ENCODE measurements at places on chromosomes 11 and 22.
A peak's percentile ranks its signal among the peaks of the same experiment; 100 is the strongest.

DNA sequence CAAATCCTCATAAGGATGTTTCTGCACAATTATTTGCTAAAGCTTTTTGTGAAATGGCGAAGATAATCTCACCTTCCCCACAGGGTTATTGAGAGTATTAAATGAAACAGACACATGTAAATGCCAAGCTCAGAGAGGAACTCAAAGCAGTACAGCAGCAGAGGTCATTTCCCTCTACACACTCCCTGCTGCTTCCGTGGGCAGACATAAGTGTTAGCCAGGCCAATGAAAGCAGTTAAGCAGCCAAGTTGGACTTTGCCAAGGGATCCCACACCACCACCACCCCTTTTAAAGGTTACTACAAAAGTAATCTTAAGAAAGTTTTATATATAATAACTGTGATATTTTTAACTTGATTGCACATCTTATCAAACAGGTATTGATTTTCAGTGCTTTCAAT is 4.0 kb upstream of the FAM111A start:
- DNase-seq = no peak

- DNase-seq = peak; percentile 55
Observed at GRCh38 chr11:66371627-66372415, at the start of gene SLC29A2. Gene SLC29A2, minus strand, starts transcription at chr11:66371760. Its CDS starts 169 bp downstream, at chr11:66371591.

DNA sequence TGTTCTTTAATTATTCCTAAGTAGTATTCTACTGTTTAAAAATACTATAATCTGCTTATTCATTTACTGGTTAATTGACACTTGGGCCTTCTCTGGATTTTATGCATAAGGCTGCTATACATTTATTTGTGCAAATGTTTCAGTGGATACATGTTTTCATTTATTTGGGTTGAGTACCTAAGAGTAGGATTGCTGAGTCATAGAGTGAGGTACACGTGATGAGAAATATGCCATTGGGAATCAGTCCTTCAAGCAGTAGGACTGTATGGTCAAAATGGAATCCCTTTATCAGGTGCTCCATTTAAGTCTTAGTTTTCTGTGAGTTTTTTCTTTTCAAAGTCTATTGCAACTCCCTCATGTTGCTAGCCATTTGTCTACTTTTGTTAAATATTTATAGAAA is 275.2 kb upstream of the SORL1-AS1 start:
- no peak for DNase-seq

DNA sequence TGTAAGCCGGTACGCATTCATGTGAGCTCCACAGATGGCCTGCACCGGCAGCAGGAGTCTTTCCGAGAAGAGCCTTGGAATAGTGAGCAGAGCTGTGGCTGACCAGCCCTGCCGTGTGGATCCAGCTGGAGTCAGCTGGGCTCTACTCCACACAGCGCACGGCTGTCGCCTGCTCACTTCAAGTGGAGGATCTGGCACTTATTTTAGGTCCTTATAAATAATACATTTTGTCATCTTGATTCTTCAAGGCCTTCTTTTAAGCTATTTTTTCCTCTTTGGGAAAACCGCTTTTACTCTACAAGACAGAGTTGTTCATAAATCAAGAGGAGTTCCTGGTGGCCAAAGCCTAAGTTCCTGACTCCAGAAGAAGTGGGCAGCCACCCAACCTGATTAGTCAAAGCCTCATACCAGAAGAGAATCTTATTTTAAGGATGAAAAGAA is 93.8 kb downstream of the KCNC1 start:
- DNase-seq = no peak

DNA sequence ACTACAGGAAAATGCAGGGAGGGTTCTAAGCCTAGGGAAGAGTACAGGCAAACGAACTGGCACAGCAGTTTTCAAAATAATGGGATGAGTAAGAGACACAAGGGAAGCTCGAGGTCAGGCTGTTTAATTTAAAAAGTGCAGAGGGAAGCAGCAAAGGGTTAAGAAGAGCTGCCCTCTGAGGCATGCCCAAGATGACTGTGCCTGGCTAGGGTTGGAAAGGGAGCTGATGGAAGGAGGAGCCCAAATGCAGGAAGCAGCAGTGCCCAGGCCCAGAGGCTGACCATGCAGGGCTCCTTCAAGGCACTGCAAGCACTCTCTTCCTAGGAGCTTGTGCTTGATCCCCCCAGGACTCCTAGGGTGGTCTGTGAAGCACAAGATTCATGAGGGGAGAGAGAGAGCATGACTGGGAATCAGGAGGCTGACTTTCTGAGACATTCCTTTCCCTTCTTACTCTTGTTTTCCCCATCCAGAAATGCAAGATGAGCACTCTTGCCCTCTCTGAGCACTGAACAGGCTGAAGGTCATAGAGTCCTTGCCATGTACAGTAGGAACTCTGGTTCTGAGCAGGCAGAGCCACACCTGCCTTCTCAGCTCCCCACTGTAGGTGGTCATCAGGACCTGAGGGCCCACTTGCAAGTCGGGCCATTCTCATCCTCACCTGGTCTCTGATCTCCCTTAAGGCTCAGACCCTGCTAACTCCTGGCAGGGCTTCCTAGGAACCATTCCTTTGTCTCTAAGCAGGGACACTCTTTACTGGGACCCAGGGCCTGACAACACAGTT is 46.7 kb upstream of the DRD2 start:
- DNase-seq = no peak

DNA sequence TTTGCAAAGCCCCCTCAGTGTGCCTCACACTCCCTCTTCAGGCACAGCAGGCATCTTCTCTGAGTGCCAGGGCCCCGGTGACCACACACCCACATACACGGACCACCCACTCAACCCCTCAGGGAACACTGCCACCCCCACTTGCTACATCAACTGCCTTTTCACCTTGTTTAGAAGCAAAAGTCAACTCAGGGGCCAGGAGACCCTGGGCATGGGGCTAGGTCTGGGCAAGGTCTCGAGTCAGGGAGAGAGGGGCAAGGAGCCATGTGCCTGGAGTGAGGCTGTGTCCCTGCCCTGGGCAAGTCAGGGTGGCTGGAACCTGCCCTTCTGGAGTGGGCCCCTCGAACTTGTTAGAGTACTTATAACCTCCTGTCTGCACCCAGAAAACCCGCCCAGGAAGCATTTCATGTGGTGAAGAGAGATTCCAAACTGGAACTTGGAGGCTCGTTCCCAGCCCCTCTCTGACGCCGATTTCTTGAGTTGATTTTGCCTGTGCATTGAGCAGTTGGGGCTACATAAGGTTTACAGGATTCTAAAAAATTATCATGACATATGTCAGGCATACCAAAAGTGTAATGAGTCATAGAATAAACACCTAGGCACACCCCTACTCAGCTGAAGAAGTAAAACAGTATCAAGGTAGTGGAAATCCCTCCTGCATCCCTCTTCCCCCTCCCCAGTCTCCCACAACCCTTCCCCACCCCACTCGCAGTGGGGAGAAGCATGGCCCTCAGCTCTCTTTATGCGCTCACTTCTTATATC is 74.3 kb downstream of the MYEOV start:
- no peak for DNase-seq

DNA sequence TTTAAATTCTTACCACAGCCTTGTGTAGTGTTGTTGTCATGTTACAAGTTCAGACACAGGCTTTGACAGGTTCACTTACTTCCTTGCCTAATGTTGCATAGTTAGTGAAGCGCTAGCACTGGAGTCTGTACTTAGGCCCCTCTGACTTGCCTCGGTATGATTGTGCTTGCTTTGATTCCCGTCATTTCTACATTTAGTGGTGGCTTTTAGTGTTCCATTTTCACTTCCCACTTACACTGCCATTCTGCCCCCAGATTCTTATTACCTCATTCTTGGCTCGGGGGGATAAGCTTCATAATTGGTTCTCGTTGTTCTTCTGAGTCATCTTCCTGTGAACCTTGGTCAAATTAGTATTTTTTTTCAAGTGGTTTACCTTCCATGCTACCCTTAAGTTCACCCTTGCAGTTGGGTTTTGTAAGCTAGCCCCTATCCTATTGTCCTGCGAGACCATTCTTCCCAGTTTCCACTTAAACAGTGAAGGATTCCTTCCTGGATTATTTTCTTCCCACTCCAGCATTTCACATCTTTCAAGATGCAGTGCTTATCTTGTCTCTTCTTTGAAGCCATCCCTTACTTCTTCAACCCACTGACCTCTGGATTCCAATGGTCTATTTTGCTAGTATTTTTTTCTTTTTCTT is 68.7 kb downstream of the DDX10 start:
- no peak for DNase-seq

GRCh38 chr22:23922921-23923320 is 28.7 kb downstream of the MIF start:
- DNase-seq = no peak

DNA sequence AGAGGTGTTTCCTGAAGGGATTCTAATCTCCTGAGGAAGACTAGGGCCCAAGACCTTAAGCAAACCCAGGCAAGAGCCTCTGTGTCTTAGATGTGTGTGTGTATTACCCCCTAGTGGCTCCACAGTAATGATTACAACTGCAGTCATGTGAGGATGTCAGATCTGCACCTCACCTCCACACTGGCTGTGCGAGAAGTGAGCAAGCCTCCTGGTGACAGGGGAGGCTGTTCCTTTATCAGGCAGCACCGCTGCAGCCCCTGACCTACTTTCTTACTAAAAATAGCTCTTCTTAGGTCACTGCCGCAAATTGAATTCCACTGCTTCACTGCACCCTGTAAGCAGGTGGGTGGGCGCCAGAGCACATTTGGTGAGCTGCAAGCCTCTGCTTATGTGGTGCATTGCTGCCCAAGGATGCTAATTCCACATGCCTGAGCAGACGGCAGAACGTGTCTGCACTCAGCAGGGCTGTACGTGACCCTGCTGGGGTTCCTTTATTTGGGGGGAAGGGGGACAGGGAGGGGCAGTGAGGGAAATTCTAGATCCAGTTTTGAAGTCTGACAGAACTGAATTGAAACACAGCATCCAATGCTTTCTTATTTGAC is 112.4 kb downstream of the KCNC1 start:
- DNase-seq = no peak

DNA sequence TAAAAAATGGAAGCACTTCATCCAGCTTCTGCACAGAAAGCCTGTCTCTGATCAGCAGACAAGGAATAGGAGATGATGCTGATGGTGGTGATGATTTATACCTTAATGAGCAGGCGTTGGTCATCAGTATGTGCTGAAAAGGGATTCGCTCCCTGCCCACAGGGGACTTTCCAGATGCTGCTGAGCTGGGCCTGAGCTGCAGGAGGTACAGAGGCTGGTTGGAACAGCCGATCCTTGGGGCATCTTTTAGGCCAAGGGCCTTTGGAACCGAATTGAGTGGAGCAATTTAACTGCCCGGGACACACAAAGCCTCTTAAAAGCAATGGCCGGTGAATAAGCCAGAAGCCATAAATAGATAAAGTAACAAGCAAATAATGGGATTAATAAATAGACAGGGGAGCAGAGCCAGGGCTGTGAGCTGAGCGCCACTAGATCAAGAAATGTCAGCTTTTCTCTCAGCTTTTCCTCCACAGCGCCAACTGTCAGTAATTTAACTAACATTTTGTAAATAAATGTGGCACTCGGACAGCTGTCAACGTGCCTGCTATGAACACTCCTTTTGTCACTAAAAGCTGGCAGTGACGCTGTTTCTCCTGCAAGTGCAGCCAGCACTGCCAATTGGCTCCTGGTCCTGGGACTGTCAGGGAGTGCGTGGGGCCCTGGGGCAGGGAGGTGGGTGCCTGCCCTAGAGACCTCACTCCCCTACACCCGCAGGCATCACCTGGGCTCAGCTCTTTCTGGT is 562.3 kb downstream of the NTM start:
- DNase-seq = no peak

GRCh38 chr22:43506487-43506886 is 94.7 kb downstream of the MPPED1 start:
- no peak for DNase-seq

GRCh38 chr11:4748438-4748837 is 21.3 kb downstream of the OR51F1 start:
- DNase-seq = no peak

DNA sequence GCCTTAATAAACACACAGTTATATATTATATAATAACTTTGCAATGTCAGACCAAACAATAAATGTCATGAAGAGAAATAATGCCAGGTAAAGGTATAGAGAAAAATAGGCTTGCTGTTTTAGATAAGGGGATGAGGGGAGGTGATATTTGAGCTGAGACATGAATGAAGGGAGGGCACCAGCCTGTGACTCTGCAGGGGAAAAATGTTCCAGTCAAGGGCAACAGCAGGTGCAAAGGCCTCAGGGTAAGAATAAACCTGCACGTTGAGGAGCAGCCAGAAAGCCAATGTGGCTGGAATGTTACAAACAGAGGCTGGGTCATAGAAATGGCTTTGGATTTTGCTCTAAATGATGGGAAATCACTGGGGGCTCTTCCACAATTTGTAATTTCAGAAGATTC is 519.6 kb downstream of the SOX6 start:
- DNase-seq = no peak

DNA sequence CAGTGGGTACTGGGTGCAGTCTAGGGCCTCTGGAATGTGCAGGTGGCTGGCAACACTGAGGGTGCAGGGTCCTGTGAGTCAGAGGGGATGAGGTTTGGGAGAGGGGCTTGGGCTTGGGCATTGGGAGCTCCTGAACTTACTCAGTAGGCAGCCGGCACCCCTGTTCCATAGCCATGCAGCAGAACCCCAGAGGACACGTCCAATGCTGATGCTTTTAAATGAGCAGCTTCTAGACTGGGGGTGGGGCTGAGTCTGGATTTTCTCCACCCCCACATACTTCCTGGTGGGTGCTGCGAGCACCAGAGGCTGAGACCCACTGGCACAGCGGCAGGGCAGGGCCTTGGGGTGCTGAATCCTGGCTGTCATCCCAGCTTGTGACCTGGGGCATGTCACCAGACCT is 71.4 kb downstream of the ARHGAP8 start:
- no peak for DNase-seq

DNA sequence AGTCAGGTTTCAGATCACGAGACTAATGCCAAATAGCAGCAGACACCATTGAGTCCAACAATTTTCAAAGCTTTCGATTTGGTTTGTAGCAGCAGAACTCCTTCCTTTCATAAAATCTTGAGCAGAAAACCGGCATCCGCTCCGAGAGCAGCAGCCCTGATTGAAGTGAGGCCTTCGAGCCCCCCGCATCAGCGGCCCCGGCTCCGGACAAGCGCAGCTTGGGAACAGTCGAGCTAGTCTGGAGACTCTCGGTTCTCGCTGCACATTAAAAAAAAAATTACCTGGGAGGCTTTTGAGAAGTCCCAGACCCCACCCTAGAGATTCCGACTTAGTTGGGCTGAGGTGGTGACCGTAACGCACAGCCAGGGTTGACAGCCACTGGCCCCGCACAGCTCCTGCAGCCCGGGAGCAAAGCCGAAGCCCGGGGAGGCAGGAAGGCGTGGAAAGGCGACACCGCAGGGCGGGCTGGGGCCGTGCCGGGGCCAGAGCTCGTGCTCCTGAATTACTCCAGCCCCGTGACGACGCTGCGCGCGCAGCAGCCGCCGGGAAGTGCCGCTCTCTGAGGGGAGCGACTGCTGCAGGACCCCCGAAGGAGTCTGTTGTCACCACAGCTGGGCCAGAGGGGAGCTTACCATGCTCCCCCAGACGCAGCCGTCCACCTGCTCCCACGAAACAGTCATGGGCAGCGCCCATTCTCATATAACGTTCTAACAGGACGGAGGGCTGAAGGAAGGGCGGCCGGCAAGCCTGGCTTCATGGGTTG is 57.8 kb downstream of the SPATA19 start:
- no peak for DNase-seq

- no peak for DNase-seq
Observed at GRCh38 chr11:134065381-134065780, 3.5 kb upstream of the JAM3 start.
